Smooth muscle cell of trachea (primary cell): ENCODE measurements at places on chromosomes 13 and 19. TPM values are rescaled to one million over a fixed set of nuclear protein-coding genes. Genes with fewer than 3 reads are reported as not detected.

Gene ZNF626
- total RNA-seq = 13.7 and 14.7 TPM in 2 replicates

Gene EXOSC5
- 8.9 and 13.7 TPM in 2 replicates for total RNA-seq

Gene WDR87
- total RNA-seq = under 0.01 TPM in 1 of 2 replicates, not detected in the other

Gene KLK7
- total RNA-seq = not detected in 2 replicates

Gene ANKLE1
- total RNA-seq = 0.17 and 0.44 TPM in 2 replicates

Gene HIPK4
- 0.17 TPM in 1 of 2 replicates, not detected in the other for total RNA-seq

Gene CEBPA
- total RNA-seq = 0.15 and 0.66 TPM in 2 replicates

Gene ZNF578
- total RNA-seq = 6.3 and 7.0 TPM in 2 replicates

Gene KLK5
- not detected in 2 replicates for total RNA-seq
